Retina (tissue), 1 donor: ENCODE measurements at places on chromosomes 1 and 21.

DNA sequence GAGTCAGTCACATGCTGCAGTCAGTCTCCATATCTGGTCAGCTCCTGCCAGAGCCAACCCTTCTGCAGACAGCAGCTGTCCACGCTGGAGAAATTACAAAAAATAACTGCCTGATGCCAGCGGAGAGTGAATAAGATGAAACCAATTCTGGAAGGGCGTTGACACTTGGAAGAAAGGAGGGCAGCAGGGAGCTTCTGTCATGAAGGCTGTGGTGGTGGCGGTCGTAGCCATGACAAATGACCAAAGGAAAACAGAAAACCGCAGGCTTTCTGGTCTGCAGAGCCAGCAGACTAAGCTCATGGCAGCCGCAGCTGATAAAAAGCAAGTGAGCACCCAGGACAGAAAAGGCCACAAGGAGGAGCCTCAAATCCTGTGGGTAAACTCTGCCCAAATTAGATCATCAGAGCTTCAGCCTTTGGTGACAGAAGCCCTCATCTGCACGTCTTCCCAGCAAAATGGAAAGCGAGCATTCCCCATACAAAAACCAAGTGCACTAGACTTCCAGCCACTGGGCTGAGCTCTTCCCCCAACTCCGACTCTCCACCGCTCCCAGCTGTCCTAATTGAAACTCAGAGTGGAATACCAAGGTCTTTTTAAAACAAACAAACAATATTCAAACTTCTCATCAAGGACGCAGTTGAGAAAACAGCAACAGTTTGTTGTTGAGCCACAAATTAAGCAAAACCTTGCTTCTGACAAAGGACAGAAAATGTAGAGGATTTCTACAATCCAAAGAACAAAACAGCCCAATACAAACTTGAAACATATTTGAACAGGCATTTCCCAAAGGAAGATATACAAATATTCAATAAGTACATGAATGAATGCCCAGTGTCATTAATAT is 28.7 kb downstream of the RSPH1 start:
- DNase-seq: no peak

- DNase-seq: no peak
Observed at GRCh38 chr1:170544624-170545023, 12.7 kb downstream of the GORAB start.

DNA sequence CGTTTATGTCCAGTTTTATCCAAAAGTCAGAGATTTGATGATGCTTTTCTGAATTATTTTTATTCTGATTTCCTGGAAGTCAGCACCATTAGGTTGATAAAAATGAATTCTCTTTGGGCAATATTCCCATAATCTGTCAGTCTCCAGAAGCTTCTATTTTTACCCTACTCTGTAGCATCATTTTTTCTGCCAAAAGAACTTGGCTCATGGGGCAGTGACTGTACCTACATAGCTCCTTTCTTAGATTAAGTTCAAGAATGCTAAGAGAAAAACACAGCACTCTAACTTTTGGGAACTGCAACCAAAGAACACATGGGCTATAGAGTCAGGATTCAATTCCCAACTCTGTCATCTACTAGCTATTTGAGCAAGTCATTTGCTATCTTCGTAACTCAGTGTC is 152.9 kb downstream of the BARHL2 start:
- no peak for DNase-seq

- no peak for DNase-seq
Observed at GRCh38 chr1:112836642-112837041, 119.4 kb downstream of the SLC16A1 start.

GRCh38 chr1:203776636-203777035 is 11.7 kb downstream of the LAX1 start:
- peak; percentile 14 for DNase-seq

GRCh38 chr21:34534522-34534921 is 22.5 kb upstream of the KCNE1 start:
- no peak for DNase-seq

GRCh38 chr1:96329121-96329520 is 392.5 kb upstream of the PTBP2 start:
- no peak for DNase-seq

DNA sequence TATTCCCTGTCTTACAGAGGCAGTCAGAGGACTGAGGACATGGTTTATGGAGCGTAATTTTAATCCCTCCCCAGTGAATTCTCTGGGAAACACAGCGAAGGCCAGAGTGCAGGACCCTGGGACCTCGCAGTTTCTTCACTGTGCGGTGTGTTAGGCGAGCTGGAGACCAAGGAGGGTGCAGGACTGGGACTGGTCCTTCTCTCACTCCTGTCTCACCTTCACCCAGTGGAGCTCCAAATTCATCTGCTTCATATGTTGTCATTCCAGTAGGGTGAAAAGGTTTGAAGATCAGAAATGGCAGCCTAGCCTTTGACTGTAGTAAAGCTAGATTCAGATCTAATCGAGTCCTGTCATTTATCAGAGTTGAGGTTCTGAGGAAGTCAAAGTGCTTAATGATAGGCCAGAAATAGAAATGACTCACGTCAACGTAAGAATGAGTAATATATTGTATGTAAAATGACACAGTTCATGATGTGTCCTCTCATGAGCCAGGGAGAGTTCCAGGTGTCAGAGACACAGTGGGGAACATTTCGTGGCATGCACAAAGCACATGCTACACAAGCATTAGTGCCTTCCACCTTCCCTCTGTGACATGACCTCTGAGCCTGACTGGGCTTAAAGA is 647.5 kb downstream of the SMYD3 start:
- peak; percentile 11 for DNase-seq

GRCh38 chr1:156816561-156817328 is at the start of gene SH2D2A:
SH2D2A (minus strand) TSS chr1:156816848; CDS start chr1:156816708, 140 bp downstream.
- DNase-seq: peak; percentile 34

GRCh38 chr1:60989749-60990713 is 92.3 kb upstream of the NFIA start:
- no peak for DNase-seq

GRCh38 chr1:183696981-183697380 is 43.9 kb upstream of the APOBEC4 start:
- DNase-seq: no peak

DNA sequence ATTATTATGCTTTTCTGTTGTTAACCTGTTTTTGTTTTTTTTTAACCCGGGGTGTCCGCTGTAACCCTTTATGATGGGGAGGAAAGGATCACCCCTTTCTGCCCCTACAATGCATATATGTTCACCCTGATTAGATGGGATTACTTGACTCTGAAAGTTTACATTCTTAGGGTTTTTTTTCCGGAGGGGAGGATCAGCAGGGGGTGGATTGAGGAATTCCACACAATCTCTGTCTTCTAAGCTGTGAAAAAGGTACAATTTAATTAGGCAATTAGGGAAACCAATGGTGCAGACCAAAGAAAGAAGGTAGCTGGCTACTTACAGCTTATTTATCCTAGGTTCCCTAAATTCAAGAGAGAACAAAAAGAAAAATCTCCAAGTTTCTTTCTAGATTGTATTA is 58.3 kb downstream of the EDEM3 start:
- DNase-seq: no peak

- no peak for DNase-seq
Observed at GRCh38 chr1:109365642-109366204, 32.0 kb downstream of the SORT1 start.

- no peak for DNase-seq
Observed at GRCh38 chr21:14762327-14762726, 216.2 kb upstream of the SAMSN1 start.

DNA sequence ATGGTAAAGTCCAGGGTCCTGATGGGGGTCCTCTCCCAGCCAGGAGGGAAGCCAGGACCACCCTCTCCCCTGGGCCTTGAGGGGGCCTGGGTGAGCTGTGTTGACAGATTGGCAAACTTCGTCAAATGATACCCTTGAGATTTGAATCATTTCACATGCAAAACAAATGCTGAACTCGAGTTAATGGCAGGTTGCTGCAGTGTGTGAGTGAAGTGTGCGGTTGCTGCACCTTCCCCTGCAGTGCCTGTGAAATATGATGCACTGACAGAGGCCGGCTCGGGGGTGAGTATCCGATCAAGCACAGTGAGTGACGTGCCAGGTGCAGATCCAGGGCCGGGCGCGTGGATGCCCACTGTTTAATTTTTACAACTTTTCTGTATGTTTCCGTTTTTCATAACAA is 5.7 kb upstream of the KRTAP12-1 start:
- DNase-seq: no peak

GRCh38 chr21:39924577-39925308 is 57.5 kb downstream of the PCP4 start:
- DNase-seq: no peak

- no peak for DNase-seq
Observed at GRCh38 chr1:243315455-243315854, 59.6 kb downstream of the SDCCAG8 start.

GRCh38 chr1:46643368-46643775 is 24.8 kb downstream of the ATPAF1 start:
- no peak for DNase-seq

DNA sequence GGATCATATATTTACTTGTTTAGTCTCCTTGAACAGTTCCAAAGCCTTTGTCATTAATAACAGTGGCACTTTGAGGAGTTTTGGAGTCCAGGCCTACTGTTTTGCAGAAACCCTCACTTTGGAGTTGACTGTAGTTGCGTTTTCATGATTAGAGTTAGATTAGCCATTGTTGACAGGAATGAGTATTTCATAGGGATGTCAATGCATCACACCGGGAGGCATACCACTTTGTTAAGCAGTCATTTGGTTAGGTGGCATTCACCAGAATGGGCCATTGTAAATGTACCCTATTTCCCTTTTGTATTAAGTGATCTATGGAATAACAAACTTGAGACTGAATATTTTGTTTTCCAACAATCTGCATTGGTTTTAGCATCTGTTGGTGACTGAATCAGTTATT is 11.8 kb downstream of the MRPS6 start:
- no peak for DNase-seq

DNA sequence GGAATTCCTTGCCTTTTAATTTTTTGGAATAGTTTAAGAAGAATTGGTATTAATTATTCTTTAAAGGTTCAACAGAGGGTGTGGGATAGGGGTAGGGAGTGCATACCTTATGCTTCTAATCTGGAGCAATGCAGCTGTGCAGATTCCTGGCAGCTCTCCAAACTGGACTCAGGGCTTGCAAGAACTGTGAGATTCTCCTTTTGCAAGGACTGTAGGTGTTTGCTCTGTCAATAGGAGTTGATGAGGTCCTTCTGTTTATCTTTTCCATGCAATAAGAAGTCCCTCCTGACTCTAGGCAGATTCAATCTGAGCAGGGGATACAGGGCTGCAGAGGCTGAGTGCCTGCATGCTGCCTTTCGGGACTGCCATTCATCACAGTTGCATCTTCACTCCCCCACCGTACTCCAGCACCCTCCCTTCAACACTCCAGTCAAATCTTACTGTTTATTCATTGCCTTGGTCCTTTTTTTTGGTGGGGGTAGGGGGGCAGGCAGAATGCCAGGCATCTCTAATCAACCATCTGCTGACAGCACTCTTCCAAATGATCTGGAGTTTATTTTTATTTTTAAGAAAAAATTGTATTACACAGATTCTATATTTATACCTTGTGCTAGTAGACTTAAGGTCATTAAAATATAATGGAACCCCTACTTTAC is 122.3 kb downstream of the DISC1 start:
- no peak for DNase-seq

DNA sequence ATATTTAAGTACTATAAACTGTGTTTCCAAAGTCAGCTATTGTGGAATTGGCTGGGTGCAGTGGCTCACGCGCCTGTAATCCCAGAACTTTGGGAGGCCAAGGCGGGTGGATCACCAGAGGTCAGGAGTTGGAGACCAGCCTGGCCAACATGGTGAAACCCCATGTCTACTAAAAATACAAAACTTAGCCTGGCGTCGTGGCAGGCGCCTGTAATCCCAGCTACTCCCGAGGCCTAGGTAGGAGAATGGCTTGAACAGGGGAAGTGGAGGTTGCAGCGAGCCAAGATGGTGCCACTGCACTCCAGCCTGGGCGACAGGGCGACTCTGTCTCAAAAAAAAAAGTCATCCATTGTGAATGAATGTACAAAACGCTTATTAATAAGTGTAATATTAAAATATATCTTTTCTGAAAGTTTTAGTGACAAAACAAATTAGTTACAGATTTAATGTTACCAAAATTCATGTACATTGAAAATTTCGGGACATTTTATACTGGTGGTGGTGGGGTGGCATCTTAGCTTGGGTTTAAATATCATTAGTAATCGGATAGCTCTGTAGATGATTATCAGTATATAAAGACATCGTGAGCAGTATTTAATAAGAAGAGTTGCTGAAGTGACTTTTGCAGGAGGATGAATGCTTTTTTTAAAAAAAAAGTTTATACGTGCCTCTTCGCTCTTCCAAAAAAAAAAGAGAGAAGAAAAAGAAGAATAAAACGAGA is 503 bp upstream of the SRSF11 start:
- peak; percentile 14 for DNase-seq

- no peak for DNase-seq
Observed at GRCh38 chr1:27318596-27318995, 3.4 kb upstream of the TMEM222 start.
